ENCODE measurements at places on chromosomes 1 and 21.

GRCh38 chr1:205325334-205325884 is 3.9 kb upstream of the NUAK2 start:
- DNase-seq, result peak; percentile 57

GRCh38 chr1:174712541-174712940 is 264.8 kb downstream of the GPR52 start:
- no peak for DNase-seq

DNA sequence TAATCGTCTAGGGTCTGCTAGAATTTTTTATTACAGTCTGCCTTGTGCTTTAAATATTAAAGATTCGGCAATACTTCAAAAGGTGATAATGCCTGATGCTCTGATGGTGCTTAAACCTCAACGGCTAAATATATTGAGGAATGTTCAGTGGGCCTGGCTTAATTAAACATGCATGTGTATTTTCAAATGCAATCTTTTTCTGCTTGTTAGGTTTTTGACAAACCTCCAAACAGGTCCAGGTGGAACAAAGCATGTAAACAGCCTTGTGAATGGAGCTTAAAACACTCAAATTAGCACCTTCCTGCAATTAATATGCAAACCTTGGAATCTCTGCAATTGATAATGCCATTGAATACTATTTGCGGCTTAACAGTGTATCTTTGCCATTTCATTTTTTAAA is 334.9 kb downstream of the BARHL2 start:
- DNase-seq, result no peak

- DNase-seq, result peak; percentile 16
These were observed 5.0 kb upstream of the FCAMR start for GRCh38 chr1:206975306-206975705.

DNA sequence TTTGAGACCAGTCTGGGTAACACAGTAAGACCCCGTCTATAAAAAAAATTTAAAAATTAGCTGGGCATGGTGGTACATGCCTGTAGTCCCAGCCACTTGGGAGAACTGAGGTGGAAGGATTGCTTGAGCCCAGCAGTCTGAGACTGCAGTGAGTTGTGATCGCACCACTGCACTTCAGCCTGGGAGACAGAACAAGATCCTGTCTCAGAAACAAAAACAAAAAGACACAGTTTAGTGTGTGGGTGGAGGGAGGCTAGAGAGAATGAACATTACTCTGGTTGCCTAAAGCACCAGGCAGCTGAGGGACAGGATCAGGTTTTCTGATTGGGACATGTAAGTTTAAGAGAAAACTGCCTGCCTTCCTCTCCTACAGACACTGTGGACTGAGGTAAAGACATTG is 42.3 kb downstream of the VAMP4 start:
- DNase-seq, result no peak

GRCh38 chr1:5165762-5166161 is 511.4 kb downstream of the AJAP1 start:
- no peak for DNase-seq

- DNase-seq, result no peak
These were observed 54.1 kb upstream of the ID3 start for GRCh38 chr1:23613191-23614031.

DNA sequence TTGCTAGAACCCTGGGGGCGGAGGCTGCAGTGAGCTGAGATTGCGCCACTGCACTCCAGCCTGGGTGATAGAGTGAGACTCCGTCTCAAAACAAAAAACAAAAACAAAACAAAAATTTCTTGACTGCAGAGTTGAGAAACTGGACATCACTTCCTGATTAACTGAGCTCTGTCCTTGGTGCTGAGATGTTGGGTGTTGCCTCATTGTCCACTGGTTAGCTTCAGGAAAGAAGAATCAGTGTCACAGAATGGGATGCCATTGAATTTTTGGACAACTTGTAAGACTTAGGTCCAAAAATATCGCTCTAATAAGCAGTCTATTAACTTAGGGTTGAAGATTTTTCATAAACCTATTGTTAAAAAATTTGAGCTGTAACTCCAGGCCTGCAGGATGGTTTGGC is 23.8 kb upstream of the KCNA10 start:
- DNase-seq, result no peak

- no peak for DNase-seq
These were observed 26.8 kb upstream of the MAP1LC3C start for GRCh38 chr1:242025681-242026080.

- DNase-seq, result no peak
These were observed 18.0 kb downstream of the TMEM81 start for GRCh38 chr1:205066141-205066818.

DNA sequence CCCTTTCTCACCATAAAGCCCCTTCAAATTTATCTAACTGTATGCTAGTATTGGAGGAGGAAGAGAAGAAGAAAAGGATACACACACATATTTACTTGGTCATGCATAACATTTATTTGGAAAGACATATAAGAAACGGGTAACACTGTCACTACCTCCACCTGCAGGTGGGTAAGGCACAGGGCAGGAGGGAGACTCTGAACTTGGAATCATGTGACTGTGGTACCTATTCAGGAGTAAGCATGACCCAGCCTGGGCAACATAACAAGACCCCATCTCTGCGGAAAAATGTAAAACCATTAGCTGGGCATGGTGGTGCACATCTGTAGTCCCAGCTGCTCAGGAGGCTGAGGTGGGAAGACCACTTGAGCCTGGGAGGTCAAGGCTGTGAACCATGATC is 1.4 kb upstream of the PADI6 start:
- no peak for DNase-seq

DNA sequence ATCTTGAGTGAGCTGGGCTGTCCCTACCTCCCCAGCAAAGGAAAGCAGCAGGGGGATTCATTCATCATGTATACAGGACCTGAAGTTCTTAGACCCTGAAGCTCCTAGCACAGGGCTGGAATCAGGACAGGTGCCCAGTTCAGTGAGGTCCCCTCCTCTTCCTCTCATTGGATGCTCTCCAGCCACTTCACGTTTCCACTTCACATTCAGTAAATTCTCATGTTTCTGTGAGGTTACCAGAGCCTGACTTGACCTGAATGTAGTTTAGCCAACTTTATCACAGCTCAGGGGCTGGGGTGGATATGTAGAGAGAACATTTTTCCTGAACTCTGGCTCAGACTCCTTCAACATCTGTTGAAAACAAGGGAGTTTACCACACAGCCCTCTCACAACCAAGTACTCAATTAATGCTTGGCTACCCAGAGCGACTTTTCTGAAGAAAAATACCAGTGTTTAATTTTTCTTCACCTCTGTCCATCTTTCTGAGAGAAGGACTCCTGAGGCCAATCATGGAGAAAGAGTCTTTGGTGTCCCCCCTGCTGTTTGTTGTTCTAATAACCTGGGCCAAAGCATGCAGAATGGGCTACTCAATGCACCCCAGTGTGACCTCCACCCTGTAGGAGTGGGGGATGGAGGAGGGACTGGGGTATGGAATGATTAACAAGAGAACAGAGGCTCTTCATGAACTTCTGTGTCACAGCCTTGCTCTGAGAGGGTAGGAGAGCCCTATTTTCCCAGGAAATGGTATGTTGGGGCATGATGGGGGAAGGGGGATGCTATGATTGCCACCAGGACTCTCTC is 108.3 kb upstream of the FGGY start:
- DNase-seq, result no peak

DNA sequence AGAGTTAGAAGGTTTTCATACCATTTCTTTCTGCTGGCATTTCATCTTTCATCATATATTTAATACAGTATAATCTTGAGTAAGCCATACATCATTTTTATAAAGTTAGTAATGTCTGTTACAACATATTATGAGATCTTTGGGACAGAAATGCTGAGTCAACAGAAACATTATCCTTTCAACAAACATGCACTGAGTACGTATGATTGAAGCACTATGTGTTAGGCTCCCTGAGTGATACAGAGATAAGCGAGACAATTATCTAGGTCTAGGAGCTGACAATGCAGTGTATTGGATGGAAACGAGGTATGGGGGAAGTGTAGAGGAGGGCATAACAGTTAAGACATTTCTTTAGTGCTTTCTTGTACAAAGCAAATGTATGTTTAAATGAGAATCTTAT is 19.7 kb upstream of the GPR52 start:
- no peak for DNase-seq

- no peak for DNase-seq
These were observed 23.1 kb upstream of the ATP6V1G3 start for GRCh38 chr1:198563583-198563982.

DNA sequence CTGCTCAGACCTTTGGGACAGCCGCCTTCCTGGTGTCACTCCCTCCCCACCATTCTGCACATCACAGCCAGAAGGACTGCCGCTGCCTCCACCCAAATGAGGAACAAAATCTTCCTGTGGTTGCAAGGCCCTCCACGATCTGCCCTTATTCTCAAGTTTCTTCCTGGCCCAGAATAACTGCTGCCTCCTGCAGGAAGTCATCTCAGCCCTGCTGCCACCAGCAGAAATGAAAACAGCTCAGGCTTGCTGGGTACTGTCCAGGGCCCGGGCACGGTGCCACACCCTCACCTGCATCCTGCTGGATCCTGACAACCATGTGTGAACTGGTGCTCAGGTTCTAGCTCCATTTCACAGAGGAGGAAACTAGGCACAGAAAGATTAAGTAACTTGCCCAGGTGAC is 2.8 kb downstream of the CLDN19 start:
- DNase-seq, result no peak

DNA sequence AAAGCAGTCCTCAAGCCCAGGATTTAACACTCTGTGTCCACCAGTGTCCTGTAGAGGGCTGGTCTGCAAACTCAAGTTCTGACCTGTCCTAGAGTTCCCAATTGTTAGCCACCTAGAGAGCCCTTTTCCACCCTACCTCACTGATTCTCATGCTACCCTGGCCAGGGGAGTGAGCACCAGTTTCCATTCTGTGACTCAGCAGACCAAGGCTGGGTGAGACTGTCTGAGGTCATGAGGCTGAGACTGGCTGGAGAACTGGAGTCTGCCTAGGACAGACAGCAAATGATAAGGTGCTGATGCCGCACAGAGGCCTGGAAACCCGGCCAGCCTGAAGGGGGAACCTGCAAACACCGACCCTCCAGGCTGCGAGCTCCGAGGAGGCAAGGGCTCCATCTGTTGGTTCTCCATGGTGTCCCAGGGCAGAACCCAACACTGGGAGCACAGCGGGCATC is 13.7 kb downstream of the GLIS1 start:
- DNase-seq, result peak; percentile 38

DNA sequence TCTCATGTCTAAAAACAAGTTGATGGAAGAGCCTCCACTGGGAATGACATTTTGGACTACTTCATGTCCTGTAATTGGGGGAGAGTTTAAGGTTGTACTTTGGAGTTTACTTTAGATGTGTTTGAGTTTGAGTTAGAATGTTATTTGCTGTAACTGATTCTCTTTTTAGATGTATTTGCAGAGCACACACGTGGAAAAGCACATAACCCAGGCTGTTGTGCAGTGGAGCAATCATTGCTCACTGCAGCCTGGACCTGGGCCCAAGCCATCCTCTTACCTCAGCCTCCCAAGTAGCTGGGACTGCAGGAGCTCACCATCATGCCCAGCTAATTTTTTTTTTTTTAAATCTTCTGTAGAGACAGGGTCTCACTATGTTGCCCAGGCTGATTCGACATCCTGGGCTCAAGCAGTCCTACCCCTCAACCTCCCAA is 36.7 kb upstream of the SH3D21 start:
- no peak for DNase-seq

DNA sequence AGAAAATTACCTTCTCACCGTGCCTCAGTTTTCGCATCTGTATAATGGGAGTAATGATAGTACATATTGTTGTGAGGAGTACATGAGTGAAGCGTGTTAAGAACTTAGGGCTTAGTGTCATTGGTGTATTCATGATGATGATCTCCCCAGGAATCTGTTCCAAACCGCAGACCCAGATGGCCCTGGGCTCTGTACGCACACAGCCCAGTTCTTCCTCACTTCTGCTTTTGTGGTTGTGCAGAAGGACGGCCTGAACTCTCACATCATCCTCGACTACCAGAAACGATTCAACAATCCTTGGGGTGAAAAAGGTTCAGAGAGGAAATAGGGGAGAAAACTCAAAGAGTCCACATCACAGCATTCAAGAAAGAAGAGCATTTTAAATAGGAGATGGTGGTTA is 323.0 kb downstream of the CAMTA1 start:
- no peak for DNase-seq

DNA sequence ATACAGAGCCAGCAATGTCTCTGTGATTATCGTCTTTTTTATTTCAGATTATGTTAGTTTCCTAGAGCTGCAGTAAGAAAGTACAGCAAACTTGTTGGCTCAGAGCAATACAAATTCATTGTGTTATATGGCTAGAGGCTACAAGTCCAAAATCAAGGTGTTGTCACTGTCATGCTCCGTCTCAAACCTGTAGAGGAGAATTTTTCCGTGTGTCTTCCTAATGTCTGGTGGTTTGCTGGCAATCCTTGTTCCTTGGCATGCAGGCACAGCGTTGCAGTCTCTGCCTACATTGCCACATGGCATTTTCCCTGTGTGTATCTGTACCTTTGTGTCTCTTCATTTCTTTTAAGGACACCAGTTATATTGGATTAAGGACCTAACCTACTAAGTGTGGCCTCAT is 244.4 kb downstream of the LRRIQ3 start:
- no peak for DNase-seq

DNA sequence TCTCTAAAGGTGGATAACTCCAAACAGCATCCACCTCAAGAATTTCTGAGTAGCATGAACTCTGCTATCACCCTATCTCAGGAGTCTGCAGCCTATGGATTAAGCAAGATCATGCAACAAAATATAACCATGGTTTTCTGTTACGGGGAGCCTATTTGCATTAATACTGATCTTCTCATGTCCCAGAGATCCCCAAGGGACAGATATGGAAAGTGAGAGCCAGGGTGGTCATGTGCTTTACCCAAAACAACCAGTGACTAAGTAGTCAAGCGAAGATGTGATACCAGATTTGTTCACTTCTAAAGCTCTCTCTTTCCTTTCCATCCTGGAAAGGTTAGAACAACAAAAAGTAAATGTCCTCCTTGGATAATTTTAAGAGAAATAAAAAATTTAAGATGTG is 125.1 kb downstream of the PRRX1 start:
- no peak for DNase-seq

DNA sequence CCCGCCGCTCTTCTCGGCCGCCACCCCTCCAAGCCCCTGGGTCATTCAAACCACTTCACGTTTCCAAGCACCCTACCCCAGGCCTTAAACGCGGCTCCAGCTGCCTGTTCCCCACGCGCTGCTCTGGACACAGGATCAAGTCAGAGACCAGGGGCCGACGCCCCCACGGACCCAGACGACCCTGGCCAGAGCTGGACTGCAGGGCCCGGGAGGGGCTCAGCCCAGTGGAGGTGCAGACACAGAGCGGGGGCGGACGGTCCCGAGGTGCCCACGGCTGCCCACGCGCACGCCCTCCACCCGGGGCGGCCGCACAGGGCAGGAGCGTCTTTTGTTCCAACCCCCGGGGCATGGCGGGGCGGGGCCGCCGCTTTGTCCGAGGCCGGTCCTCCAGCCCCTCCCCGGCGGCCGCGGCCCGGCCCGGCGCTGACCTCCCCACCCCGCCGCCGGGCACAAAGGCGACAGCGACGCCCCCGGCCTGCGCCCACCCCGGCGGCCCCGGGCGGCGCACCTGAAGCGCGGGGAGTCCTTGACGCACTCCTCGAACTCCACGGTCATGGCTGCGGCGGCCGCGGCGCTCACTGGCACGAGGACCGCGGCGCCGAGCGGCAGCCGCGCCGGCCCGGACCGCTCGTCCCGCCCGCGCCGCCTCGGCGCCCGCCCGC is 338 bp downstream of the ACAP3 start:
- no peak for DNase-seq
